ENCODE measurements at places on chromosomes 6 and 20.

- no peak for DNase-seq
Measured at GRCh38 chr6:107555449-107555848, 65.5 kb downstream of the SOBP start.

- no peak for DNase-seq
Measured at GRCh38 chr6:154363821-154364220, 7.2 kb upstream of the IPCEF1 start.

DNA sequence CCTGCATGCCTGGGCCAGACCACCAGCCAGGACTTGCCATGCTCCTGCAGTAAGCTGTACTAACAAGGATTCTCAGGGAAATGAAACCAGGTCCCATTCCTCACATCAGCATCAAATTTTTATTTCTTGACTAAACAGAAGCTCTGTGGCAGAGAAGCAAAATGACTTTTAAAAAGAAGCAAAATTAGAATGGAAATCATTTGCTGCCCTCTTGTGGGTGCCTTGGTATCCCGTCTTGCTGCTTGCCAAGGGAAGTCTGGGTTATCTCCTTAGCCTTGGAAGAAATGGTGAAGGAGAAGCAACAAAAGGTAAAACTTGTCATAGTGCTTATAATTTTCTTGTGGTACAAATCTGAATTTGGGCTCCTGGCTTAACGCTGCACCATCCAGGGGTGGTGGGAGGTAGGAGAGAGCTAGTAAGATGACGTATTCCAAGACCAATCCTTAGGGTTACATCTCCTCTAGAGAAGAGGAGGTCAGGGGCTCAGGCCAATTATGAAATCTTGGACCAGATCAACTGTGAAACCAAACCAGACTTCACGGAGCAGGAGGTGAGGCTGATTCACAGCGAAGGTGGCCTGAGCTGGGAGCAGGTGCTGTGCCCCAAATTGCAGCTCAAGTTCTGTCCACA, 107.5 kb downstream of the FAXC start:
- no peak for DNase-seq

GRCh38 chr6:41637194-41638001, 870 bp upstream of the MDFI start:
- no peak for DNase-seq

- no peak for DNase-seq
Measured at GRCh38 chr6:83417880-83418663, 12.8 kb downstream of the ME1 start.

- DNase-seq, result no peak
Measured at GRCh38 chr20:41782730-41783406, 164.7 kb upstream of the CHD6 start.

GRCh38 chr20:54017846-54018245, 52.5 kb downstream of the BCAS1 start:
- no peak for DNase-seq

DNA sequence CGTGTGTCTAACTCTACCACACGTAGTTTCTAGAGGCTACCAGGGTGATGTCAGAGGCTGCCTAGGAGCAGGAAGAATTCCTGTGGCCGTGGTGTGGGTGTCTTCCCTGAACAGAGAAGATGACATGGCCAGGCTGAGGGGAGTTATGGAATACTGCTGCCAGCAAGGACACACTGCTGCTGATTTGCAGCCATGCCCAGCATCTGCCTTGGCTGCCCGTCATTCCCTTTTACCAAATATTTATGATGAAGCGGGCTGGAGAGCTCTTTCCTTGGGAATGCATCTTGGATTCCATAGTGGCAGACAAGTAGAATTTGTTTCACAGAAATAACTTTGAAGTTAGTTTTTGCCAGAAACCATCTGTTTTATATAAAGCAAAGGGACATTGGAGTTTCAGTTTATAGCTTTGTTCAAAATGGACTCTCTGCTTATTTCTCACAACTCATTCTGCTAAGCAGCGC, 80.8 kb upstream of the VSTM2L start:
- no peak for DNase-seq

- no peak for DNase-seq
Measured at GRCh38 chr20:45429618-45430017, 13.7 kb downstream of the PIGT start.

- DNase-seq, result no peak
Measured at GRCh38 chr20:13105039-13105438, 96.3 kb downstream of the SPTLC3 start.

DNA sequence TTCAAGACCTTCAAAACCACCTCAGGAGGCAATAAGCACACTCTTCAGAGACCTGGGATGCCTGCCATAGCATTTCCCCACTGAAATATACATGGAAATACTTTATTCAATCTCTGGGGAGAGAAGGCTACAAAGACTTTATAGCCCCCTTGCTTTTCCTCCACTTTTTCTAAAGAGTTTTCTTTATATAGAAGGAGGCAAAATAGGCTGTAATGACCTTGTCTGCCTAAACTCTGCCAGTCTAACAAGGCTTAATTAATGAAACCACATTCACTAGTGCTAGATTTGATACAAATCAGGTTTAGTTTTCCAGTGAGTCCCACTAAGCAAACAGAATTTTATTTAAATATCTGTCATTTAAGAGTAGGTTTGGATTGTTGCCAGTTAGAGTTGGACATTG, 114.9 kb downstream of the ADGRG6 start:
- no peak for DNase-seq

GRCh38 chr6:36765594-36766398, 68.2 kb downstream of the RAB44 start:
- DNase-seq, result peak; percentile 56

DNA sequence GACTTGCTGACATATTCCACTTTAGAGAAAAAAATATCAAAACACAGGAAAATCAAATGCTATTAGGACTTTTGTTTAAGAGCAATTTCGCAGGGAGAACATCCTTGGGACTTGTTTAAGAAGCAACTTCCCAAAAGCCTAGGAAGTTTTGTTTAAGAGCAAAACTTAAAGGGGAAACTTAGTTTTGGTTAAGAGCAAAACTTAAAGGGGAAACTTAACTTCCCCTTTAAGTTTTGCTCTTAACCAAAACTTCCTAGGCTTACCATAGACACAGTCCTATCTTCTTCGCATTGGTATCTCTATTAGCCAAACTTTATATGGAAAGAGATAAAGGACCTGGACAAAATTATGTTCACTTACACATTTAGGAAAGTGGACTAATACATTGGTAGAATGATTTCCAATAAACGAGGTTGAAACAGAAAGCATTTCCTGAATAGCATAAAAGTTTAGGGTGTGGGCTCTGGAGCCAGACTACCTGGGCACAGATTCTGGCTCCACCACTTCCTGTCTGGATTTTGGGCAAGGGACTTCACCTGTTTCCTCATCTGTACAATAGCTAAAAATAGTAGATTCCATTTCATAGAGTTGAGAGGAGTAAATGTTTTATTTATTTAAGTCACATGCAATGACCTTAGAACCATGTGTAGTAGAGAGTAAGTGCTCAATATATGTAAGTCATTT, 15.7 kb downstream of the PAQR8 start:
- DNase-seq, result no peak

GRCh38 chr6:153023977-153024708, 21.6 kb upstream of the MTRF1L start:
- DNase-seq, result no peak

- no peak for DNase-seq
Measured at GRCh38 chr6:64505312-64505711, 869.7 kb downstream of the PHF3 start.

- no peak for DNase-seq
Measured at GRCh38 chr6:52077180-52077884, 10.1 kb downstream of the PKHD1 start.

GRCh38 chr6:36897609-36898008, 11.9 kb downstream of the C6orf89 start:
- no peak for DNase-seq

DNA sequence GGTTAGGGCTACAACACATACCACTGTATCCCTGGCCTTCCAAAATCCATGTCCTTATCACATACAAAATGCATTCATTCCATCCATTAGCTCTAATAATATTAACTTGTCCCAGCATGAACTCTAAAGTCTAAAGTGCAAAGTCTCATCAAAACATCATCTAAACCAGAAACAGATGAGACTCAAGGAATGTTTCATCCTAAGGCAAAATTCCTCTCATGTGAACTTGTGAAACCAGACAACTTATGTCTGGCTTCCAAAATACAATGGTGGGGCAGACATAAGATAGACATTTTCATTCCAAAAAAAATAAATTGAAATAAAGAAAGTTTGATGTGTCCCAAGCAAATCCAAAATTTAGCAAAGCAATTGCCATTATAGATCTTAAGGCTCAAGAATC, 257.4 kb downstream of the HTR1B start:
- DNase-seq, result no peak

DNA sequence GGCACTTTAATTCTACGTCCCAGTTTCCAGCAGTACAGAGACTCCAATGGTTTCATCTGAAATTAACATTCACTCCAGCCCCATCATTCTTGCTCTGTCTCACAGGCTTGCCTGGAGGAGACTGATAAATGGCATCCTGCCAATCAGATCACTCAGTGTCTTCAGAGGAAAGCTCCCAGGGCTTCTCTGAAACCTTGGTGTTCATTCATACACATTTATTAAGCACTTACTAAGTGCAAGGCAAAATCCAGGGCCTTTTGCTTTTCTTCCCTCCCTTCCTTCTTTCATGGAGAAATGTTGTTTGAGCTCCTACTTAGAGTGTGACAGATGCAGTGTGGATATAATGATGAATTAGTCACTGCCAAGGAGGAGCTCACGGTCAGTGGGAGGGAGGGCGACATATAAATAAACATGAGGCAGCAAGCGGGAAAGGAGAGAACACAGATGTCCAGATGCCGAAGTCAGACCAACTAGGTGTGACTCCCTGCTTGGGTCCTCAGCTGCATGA, 106.7 kb upstream of the DTNBP1 start:
- no peak for DNase-seq

- no peak for DNase-seq
Measured at GRCh38 chr20:32626859-32627636, 41.9 kb upstream of the NOL4L start.

- DNase-seq, result no peak
Measured at GRCh38 chr6:130932438-130932837, 105.2 kb downstream of the SMLR1 start.

GRCh38 chr6:25253351-25253750, 25.8 kb upstream of the CARMIL1 start:
- DNase-seq, result no peak

DNA sequence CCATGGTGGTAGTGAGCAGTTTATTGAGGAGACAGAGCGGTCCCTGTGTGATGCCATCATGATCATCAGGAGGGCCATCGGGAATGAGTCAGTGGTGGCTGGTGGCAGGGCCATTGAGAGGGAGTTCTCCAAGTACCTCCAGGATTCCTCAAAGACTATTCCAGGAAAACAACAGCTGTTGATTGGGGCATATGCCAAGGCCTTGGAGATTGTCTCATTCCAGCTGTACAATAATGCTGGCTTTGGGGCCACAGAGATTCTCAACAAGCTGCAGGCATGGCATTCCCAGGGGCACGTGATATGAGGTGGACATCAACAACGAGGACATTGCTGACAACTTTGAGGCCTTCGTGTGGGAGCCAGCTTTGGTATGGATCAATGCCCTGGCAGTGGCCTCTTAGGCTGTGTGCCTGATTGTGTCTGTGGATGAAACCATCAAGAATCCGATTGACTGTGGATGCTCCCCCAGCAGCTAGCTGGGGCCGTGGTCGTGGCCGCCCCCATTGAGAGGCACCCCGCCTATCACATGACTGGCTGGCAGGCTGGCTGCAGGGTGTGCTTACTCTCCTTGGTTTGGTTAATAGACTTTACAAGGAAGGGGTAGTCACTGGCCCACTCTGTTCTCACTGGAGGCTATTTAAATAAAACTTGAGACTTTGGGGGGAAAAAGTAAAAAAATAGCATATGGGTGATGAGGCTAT, 16.7 kb downstream of the RAET1E start:
- DNase-seq, result no peak

DNA sequence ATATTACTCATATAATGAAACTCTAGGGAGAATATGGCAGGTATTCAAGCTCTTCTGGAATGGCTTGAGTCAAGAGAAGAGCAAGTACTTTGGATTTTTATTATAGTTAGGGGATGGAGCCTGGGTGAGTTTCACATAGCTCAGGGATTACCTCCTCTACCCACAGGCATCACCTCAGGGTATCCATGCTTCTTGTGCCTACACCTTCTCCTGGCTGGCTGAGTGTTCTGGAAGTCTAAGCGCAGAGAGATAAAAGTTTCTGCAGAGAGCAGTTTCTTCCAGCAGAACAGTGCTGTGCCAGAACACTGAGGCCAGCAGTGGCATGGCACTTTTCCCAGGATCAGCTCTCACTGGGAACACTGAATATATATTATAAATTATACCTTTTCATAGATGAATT, 199.7 kb upstream of the KCNQ5 start:
- no peak for DNase-seq

DNA sequence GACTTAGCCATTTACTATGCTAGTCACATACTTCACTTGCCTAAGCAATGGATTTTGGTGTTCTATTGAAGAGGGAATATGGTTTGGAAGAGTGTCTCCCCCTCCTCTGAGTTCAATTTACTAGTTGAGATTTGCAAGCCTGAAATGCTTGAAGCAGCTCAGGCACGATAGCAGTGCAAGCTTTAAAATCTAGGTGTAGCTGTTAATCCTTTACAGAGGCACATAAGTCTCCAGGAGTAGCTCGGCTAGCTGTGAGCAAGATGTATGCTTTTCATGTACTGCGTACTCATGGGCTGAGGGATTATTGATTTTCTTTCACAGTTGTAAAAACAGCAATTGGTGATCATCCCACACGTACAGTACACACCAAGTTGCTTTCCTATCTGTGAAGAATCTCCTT, 726 bp downstream of the FLRT3 start:
- no peak for DNase-seq

DNA sequence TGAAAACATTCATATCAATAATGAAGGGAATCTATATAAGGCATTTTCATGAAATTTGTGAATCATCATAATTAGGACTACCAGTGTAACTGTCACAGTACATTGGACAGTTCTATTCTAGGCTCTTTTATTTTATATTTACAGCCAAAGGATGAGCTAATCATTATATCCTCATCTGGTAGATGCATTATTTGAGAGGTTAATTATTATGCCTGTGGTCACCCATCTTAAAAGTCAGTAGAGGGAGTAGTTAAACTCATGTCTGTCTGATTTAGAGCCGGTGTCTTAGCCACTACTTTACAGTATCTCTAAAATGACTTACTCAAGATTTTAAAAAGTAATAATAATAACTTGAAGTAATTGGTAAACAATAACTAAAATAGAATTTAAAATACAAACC, 899.3 kb upstream of the MAP3K7 start:
- no peak for DNase-seq

GRCh38 chr6:167564416-167565250, 239.7 kb downstream of the TTLL2 start:
- DNase-seq, result no peak

All from stimulated activated CD8-positive, alpha-beta memory T cell treated with anti-CD3 and anti-CD28 coated beads, Interleukin-7, amount 100 ng/mL, for 24 hours (primary cell).